CD8-positive, alpha-beta T cell (primary cell): ENCODE measurements at places on chromosomes 2 and 18.

GRCh38 chr18:24922491-24922890 is 429.5 kb downstream of the ZNF521 start:
- no peak for DNase-seq

DNA sequence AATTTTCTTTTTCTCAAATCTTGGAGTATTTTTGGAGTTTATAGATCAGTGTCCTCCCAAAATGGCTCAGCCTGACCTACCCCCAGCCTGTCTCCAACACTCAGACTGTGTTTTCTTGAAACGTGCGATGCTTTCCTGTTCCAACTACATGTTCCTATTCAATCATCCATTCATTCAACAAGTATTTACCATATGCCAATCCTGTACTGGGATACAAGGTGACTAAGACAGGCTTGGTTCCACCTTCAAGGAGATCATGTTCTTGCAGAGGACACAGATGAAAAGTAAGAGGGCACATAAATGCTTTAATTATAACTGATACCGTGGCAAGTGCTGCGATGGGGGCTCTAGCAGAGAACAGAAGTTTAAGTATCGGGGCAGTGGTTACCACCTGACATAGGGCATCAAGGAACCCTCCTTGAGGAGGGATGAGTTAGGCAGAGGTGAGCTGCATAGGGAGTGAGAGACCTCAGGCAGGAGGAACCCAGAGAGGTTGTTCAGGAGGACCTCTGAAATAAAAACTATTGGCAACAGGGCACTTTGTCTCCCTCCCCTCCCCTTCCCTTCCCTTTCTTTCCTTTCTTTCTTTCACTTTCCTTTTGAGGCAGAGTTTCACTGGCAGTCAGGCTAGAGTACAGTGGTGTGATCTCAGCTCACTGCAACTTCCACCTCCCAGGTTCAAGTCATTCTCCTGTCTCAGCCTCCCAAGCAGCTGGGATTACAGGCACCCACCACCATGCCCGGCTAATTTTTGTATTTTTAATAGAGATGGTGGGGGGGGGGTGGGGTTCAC is 469.0 kb downstream of the EPHA4 start:
- no peak for DNase-seq

DNA sequence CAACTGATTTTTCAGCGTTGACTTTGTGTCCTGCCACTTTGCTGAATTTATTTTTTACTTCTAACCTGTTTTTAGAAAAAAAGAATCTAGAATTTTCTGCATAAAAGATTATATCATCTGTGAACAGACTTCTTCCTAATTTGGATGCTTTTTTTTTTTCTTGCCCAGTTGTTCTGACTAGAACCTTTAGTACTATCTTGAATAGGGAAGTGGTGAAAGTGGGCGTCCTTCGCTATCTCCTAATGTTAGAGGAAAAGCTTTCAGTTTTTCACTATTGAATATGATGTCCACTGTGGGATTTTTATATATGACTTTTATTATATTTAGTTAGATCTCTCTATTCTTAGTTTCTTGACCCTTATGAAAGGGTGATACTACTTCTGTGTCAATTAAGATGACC is 25.7 kb upstream of the KCNJ13 start:
- no peak for DNase-seq

DNA sequence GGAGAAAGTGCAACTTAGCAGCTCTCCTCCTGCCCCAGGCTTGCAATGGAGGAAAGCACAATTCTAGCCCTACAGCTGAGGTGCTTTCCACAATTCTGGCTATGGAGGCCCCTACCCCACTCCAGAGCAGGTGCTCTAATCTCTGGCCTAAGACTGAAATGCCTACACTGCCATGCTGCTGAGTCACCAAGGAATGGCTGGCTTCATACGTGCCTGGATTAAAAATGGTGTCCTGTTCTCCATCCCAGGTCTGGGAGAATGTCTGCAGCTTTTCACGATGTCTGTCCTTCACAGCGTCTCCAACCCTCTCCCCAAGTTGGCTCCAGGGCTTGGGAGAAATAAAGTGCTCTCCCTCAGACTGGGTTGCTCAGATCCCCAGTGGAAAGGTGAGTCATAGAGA is 48.5 kb downstream of the MBOAT2 start:
- DNase-seq, result no peak

- DNase-seq, result no peak
Measured at GRCh38 chr2:163375070-163375469, 360.7 kb downstream of the FIGN start.
